ENCODE measurements at places on chromosomes 13 and 19.

- no peak for DNase-seq
Observed at GRCh38 chr19:29502581-29502850, 23.3 kb upstream of the VSTM2B start.

DNA sequence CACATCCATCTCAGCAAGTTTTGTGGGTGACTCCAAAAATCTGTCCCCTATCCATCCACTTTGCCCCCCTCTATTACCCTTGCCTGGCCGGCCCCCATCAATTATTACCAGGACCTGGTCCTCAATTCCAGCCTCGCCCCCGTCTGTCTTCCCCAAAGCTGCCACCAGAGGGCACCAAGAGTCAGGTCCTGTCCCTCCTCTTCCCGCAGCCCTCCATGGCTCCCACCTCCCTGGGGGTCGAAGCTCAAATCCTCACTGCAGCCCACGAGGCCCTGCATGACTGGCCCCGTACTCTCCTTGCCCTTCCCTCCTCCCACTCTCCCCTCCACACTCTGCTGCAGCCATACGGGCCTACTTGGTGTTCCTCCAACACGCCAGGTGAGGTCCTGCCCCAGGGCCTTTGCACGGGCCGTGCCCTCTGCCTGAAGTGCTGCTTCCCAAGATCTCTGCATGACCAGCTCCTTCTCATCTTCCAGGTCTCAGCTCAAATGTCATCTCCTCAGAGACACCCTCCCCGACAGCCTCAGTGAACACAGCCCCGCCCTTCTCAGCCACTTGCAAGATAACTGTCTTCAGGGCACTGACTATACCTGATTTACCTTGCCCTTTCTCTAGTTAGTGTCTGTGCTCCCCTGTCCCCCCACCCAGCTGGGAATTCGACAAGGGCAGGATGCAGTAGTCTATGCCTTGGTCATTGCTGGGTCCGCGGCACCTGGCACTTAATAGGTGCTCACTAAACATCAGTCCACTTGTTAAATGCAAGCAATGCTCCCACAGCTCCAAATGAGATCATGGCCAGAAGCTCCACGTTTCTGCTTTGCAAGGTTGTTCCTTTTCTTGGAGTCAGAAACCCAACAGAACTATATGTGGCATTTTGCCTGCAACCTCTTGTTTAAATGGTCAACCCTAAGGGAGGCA, 16.8 kb upstream of the SEMA6B start:
- DNase-seq: peak; percentile 54

GRCh38 chr19:36409841-36410240, 8.6 kb downstream of the ZFP82 start:
- DNase-seq: no peak

GRCh38 chr19:48770266-48770665, 14.9 kb downstream of the FGF21 start:
- DNase-seq: no peak

- DNase-seq: no peak
Observed at GRCh38 chr19:33640773-33641172, 19.0 kb downstream of the CHST8 start.

DNA sequence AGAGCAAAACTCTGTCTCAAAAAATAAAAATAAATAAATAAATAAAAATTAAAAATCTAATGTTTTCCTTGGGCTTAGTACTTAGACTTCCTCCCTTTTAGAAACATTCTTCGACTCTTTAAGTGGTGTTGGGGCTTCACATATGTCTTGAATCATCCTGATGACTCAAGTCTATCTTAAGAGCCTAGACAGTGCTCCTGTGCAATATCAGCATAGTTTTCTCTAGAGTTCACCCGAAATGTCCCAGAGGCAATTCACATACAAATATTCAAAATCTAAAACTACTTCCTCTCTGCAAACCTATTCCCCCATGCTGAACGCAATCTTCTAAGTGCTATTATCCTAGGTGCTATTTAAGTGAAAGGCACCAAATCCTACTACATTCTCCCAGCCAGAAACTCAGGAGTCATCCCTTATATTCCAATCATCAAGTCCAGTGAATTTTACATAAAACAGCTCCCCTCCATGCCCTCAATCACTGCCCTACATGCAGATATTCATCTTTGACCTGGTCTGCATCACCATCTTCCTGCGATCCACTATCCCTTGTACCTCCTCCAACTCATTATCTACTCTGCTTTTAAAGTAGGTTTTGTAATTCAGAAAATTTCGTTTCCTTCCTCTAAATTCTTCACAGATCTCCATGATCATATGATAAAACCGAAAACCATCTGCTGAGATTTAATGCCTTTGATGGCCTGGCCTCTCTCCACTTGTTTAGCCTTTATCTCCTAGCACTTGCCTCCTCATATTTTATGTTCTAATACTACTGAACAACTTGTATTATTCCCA, 102.7 kb downstream of the ELF1 start:
- no peak for DNase-seq

GRCh38 chr13:29907670-29908069, 57.3 kb upstream of the UBL3 start:
- DNase-seq: no peak

DNA sequence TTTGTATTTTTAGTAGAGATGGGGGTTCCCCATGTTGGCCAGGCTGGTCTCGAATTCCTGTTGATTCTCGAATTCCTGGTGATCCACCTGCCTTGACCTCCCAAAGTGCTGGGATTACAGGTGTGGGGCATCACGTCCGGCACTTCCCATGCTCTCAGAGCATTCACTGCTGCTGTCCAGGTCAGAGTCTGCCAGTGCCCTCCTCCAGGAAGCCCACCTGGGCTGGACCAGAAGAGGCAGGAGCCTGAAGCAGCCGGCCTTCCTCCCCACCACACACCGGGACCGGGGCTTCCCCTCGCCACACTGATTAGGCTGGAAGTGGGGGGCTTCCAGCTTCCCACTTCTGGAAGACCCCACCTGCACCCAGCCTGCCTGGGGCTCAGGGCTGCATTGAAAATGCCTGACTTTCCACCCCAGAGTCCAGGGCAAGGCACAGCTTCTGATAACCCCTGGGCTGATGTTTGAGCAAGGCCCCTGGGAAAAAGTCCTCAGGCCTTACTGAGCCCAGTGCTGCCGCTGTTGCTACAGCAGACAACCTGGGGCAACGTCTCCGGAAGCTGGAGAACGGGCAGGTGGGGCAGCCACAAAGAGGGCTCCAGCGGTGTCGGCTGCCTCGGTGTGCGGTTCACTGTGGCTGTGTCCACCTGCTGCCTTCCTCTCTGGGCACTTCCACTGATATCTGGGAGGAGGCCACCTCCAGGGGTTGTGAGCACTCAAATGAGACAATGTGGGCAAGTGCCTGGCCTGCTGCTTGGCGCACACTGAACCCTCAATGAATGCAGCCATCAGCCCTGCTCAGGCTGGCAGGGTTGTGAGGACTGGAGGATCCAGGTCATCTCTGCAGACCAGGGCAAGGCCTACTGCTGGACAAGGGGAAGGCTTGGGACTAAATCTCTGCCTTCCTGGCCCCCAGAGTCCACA, 22.6 kb downstream of the CEBPA start:
- DNase-seq: no peak

DNA sequence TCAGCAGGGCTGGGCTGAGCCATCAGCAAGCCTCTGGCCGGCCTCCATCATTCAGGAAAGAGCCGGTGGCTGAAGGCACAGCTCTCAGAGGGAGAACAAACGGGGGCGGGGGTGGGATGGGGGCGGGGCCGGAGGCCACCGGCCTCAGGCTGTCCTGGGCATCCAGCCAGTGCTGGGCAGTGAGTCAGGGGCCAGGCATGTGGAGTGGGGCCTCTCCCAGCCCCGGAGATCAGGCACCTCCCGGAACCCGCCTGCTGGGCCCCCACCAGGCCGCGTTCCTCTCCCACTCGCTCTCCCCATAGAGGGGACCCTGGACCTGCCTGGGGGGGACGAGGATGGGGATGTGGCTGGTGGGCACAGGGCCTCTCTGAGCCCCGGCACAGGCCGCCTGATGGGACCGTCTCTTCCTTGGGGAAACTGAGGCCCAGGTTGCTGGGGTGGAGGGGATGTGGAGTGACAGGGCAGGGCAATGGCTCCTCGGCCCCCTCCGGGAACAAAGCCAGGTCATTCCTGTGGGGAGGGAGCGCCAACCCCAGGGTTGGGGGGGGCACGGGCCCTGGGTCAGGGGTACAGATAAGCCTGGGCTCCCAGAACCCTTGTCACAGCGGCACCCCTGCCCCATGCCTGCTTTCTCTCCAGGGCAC, 12.9 kb downstream of the SPC24 start:
- no peak for DNase-seq

- DNase-seq: no peak
Observed at GRCh38 chr13:20953245-20953931, 50.8 kb upstream of the XPO4 start.

DNA sequence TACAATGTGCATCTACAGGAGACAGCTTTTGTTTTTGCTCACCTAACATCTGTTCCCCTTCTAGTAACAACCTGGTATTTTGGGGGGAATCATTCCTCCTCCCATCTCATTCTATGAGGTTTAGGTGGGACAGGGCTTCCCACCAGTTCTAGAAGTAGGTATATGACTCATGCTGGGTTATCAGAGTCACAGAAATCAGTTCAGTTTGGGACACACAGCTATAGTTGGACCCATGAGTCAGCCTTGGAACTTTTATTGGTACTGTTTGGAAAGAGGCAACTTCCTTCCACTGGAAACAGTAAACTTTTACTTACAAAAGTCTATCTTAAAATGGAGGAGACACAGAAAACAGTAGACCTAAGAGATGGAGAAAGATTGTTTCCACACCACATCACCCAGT, 185.5 kb downstream of the DNAJC3 start:
- no peak for DNase-seq

DNA sequence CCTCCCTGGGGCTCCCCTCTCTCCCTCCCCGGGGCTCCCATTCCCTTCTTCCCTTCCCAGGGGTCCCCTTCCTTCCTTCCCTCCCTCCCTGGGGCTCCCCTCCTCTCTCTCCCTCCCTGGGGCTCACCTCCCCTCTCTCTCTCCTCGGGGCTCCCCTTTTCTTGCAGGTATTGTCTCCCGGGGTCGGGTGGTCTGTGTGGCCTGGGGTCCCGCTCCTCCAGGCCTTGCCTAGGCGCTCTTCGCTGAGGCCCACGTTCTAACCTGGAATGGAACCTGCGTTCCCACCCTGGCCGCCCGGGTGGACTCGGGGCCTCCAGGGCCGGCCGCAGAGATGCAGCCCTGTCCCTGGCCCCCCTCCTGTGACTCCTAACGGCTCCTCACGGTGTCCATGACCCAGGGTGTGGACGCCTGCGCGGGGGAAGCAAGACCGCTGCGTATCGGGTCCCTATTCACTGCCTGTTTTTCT, 940 bp upstream of the DCUN1D2 start:
- DNase-seq: no peak

DNA sequence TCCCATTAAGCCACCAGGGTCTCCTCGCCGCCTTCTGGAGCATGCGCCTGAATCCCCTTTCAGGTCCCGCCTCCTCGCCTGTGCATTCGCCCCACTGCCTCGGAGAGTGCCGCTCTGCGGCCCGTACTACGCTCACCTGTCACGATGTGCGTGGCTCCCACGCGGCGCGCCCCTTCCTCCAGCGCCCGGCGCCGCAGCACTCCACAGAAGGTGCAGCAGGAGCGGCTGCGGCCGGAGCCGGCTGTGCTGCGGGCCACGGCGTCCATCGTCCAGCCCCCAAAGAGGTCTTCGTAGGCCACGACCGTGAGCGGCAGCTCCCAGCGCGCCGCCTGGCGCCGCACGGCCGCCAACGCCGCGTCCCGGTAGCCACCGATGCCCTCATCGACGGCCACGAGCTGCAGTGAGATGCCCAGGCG, 4.3 kb downstream of the CTU1 start:
- no peak for DNase-seq

GRCh38 chr13:41213316-41213715, 18.9 kb upstream of the KBTBD7 start:
- DNase-seq: no peak

GRCh38 chr13:30576528-30576927, 41.2 kb upstream of the USPL1 start:
- DNase-seq: peak; percentile 45

- no peak for DNase-seq
Observed at GRCh38 chr19:34316247-34316646, 48.7 kb upstream of the GPI start.

DNA sequence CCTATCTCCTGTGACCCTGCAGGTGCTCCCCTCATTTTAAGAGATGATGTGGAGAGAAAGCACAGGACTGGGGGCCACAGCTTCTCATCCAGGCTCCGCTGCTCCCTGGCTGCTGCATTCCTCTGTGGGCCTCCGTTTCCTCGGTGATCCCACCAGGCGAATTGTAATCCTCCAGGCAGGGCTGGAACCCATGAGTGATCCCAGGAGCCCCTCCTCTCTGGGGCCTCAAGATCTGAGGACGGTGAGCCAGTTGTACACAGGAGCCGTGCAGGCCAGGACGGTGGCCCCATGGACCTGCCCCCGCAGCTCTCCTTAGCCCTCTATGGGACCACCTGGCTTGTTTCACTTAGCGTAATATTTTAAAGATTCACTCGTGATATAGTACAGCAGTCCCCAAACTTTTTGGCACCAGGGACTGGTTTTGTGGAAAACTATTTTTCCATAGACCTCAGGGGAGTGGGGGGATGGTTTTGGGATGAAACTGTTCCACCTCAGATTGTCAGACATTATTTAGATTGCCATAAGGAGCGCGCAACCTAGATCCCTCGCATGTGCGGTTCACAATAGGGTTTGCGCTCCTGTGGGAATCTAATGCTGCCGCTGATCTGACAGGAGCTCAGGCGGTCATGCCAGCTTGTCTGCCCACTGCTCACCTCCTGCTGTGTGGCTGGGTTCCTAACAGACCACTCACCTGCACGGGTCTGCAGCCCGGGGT, 5.6 kb downstream of the FFAR3 start:
- DNase-seq: no peak

- DNase-seq: peak; percentile 37
Observed at GRCh38 chr13:33610438-33611120, 207.4 kb upstream of the RFC3 start.

DNA sequence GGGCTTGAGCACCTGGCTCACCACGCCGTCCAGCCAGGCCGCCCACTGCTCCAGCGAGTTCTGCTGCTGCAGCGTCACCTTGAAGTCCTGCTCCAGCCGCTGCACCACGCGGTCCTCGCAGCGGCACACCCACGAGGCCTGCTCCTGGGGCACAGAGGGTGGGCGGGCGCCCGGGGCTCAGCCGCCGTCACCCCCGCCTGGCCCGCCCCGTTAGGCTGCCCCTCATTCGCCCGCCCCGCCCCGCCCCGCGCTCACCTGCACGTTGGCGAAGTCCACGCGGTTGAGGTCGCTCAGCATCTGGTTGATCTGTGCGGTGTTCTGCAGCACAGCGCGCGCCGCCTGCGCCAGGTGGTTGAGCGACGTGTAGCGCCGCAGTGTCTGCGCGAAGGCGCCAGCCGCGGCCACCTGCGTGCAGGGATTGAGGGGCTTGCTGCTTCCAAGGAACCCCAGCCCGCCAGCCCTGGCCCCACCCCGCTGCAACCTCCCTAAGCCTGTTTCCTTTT, 11.3 kb downstream of the DCAF15 start:
- no peak for DNase-seq

- no peak for DNase-seq
Observed at GRCh38 chr19:5450482-5451126, 4.6 kb upstream of the ZNRF4 start.

GRCh38 chr19:41441321-41441945, 1.5 kb upstream of the ERICH4 start:
- no peak for DNase-seq

DNA sequence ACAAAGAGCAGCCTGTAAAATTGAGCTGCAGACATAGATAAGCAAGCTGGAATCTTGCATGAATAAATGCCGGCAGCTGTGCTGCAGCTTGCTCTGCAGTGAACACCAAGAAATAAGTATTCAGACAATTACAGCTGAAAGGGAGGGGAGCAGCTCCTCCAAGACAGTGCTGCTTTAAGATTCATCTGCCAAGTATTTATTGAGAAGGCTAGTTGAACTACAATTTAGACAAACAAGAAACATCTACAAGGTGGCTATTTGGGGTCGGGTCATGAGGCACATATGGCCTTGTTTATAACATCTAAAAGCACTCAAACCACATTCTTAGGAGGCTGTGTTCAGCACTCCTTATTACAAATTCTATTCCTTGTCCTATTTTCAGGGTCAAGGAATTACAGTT, 34.9 kb downstream of the ZNF726 start:
- DNase-seq: no peak

All from T follicular helper cell (primary cell).